ENCODE measurements at places on chromosomes 11 and 22.
A peak's percentile ranks its signal among the peaks of the same experiment; 100 is the strongest.

GRCh38 chr11:1200611-1201191, 22.2 kb upstream of the MUC5B start:
- no peak for DNase-seq

GRCh38 chr22:38744981-38745380, 10.8 kb downstream of the SUN2 start:
- DNase-seq, result no peak

- DNase-seq, result no peak
Observed at GRCh38 chr22:30949934-30950660, 18.5 kb downstream of the MORC2 start.

DNA sequence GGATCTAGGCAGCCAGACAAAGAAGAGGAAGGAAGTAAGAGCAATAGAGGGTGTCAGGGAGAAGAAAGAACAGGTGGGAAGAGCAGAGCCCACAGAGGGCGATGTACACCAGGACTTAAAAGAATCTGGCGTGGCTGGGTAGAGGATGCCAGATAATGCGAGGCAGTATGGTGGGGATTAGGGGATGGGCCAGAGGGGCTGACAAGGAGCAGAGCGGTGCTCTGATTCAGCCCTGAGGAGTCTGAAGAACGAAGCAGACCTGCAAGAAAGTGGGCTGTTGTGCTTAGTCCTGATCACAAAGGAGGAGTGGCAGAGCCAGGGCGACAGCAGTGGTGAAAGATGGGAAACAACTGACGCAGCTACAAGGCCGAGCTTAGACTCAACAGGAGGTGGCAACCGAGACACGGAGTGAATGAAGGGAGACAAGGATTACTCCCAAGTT, 163.7 kb downstream of the LARGE1 start:
- no peak for DNase-seq

GRCh38 chr11:64850979-64851567, 6.6 kb upstream of the CDC42BPG start:
- no peak for DNase-seq

DNA sequence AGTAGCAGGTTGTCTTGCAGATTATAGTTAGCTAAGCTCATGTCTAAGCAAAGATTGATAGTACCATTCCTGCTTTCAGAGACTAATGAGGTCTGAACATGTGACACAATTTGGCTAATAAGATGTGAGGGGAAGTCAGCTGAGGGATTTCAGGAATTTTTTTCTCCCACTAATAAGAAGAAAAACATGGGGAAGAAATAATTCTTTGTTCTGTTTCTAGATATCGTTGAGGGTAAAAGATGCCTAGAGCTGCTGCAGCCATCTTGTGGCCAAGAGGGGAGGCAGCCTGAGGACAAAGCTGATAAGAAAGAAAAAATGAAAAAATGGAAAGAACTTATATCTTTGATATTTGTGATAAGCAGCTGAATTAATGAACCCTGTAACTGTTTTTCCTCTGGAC, 1334.4 kb downstream of the LRRC4C start:
- no peak for DNase-seq

DNA sequence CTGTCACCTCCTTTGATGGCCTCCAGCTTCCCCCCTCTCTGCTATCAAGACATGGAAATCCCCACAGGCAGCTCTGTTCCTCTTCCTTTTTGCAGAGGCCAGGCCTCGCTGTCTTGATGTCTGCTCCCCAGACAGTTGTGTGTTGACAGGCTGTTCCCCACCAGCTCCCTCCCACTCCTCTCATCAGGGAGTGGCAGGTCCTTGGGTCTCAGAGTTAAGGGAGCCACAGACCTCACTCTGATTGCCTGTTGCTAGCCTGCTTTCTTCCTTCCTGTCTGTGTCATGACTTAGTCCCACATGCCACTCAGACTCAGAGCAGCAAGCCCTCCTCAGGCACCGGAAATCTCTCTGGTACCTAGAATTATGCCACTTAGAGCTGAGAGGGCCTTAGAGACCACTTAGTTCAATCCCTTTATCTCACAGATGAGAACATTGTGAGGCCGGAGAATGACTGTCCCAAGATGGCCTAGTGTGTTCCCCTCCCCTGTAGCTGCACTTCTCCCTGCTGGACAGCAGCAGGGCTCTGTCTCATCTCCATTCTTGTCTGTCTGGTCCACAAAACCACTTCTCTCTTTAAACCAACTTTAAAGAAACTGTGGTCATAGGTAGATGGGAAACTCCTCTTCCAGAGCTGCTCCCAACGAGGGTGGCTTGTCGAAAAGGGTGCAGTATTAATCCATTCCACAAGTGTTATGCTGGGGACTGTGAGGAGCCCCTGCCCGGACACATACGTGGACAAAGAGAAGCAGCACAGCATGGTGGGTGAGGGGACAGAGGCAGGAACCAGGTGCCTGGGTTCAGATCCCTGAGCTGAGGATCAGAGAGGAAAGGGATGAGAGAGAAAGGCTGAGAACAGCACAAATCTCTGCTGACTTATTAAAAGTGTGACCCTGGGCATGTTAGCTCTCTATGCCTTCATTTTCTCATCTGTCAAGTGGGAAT, 4.2 kb downstream of the AMPD3 start:
- peak; percentile 19 for DNase-seq

GRCh38 chr22:31138126-31138525, 2.2 kb downstream of the PLA2G3 start:
- DNase-seq, result no peak

GRCh38 chr22:25970999-25971811, 198.1 kb upstream of the SEZ6L start:
- DNase-seq, result no peak

GRCh38 chr22:49124608-49125007, 703.1 kb downstream of the BRD1 start:
- no peak for DNase-seq

GRCh38 chr11:122123263-122123929, 7.4 kb upstream of the BLID start:
- no peak for DNase-seq

GRCh38 chr11:129828301-129828836, 12.7 kb downstream of the TMEM45B start:
- DNase-seq, result no peak

DNA sequence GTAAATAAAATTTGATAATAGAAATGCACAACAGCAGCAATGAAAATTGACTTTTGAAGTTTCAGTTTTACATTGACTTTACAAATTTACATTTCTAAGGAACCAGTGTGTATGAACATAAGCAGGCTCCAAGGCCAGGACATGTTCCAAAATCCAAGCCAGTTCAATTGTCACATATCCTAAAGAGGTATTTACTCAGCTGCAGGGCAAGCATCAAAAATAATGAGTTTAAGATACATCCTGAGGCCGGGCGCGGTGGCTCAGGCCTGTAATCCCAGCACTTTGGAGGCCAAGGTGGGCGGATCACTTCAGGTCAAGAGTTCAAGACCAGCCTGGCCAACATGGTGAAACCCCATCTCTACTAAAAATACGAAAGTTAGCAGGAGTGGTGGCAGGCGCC, 39.0 kb upstream of the AKIP1 start:
- DNase-seq, result no peak

- DNase-seq, result no peak
Observed at GRCh38 chr11:83639995-83640758, 354.0 kb upstream of the CCDC90B start.

DNA sequence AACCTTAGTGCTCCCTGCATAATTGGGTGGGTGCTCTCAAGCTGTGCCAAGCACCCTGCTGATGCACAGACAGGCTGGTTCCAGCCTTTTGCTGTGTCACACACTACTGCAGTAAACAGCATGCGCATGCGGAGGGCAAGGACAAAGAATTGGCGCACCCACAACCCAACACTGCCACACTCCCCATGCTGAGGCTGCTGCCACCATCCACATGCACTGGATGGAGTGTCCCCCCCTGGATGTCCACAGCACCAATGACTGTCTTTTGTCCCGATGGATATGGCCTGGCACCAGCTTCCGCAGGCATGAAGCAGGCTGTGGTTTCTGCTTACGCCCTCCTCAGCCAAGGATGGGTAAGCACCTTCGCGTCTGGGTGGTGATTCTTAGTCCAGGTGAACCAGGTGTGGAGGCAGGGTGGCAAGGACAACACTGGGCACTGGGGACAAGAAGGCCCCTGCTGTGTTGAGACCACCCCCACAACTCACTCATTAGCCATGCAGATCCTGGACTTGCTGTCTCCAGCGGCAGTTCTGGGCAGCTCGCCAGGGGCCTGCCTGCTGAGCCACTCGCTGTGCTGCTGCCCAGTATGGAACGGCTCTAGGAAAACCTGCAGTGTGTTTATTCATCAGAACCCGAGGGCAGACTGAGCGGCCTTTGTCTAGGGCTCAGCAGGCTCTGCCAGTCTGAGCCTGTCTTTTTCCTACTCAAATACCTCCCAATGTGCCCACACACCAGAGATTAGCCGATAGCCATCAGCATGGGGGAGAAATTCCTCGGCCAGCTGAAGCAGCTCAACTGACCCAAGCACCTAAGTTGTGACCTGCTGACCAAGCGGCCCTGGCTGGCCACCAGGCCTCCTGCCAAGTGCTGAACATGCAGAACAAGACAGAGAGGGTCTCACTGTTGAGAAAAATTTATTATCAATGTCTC, 8.2 kb upstream of the NAP1L4 start:
- DNase-seq, result no peak

GRCh38 chr22:31049815-31050420, 31.2 kb upstream of the SMTN start:
- DNase-seq, result no peak

- DNase-seq, result no peak
Observed at GRCh38 chr11:59463190-59463641, 6.5 kb downstream of the OR4D6 start.

DNA sequence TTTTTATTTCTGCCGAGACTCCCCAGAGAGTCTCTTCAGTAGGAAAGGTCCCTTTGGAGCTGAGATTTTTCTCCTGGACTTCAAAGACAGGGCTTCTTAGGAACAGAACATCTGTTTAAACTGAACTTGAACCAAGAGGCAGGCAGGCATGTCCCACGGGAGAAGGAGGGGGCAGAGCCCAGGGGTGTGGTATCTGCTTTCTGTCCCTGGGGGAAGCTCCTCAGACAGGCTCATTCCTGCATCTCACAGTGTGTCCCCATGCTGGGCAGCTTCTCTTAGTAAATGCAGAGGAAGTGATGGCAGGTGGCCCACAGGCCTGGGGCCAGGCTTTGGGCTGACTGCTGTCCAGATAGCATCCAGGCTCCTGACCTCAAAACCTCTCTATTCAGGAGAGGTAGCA, 47.3 kb downstream of the TSPAN18 start:
- DNase-seq, result no peak

DNA sequence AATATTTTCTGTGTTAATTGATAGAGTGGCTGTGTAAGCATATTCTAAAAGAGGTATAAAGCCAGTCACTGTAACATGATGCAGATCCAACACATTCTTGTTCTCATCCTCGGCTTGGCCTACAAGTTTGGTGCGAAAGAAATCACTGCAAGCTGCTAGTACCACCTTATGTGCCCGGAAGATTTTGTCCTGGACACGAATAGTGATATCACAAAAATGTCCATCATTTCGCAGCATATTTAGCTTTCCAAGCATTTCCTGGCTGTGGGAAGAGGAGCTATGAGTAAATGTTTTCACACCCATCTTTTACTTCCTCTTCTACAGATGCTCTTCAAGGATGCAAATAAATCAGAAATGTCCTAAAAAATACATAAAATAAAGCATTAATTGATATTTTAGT, 53.1 kb downstream of the ZBTB44 start:
- no peak for DNase-seq

DNA sequence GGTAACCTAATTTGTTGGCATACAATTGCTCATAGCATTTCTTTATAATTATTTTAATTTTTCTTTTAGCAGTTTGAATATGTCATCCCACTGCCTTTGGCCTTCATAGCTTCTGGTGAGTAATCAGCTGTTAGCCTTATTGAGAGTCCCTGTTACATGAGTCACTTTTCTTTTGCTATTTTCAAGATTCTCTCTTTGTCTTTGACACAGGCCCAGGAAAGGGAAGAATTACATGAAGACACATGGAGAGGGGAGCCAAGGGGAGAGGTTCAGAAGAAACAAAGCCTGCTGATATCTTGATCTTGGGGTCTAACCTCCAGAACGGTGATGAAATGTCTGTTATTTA, 418.2 kb downstream of the METTL15 start:
- no peak for DNase-seq

GRCh38 chr22:33213383-33214075, 155.3 kb upstream of the SYN3 start:
- DNase-seq, result no peak

DNA sequence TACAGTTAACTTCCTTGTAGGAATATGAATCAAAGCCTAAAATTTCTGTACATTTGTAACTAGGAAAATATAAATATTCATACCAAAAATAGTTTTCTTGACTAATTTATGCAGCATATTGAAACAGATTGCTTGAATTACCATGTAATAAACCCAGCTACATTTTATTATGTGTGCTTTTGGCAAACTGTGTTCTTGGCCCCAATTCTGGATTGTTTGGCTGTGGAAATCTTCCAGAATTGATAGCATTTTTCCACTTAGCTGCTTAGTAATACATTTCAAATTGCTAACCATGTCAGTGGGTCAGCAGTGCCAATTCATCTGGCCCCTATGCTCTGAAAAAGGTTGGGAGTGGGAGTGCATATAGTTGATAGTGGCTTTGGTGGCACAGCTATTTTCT, 32.3 kb downstream of the PDHX start:
- DNase-seq, result no peak

DNA sequence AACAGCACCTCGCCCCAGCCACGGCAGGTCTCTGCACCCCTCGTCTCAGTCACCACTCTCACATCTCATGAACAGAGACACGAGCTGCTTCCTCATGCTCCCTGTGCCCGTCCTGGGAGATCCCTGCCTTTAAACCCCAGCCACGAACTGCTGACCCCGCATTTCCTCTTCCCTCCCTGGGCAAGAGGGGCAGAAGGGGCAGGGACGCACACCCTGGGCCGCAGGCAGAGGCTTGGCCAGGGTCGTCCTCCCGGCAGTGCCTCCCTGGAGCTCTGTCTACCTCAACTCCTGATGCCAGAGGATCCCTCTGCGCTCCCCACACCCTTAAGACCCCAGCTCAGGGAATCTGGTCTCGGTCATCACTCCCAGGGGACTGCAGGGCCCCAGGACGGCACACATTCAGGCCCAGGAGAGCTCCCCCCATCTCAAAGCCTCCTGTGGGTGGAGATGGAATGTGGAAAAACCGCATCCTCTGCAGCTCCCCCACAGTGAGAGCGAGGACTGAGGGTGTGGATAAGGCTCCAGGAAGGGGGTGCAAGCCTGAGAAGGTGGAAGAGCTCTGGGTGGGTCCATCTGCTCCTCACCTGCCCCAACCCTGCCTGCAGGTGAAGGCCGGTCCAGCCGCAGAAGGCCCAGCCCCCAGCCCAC, 1.2 kb downstream of the BID start:
- DNase-seq, result no peak
